ENCODE measurements at places on chromosomes 2 and 18.

DNA sequence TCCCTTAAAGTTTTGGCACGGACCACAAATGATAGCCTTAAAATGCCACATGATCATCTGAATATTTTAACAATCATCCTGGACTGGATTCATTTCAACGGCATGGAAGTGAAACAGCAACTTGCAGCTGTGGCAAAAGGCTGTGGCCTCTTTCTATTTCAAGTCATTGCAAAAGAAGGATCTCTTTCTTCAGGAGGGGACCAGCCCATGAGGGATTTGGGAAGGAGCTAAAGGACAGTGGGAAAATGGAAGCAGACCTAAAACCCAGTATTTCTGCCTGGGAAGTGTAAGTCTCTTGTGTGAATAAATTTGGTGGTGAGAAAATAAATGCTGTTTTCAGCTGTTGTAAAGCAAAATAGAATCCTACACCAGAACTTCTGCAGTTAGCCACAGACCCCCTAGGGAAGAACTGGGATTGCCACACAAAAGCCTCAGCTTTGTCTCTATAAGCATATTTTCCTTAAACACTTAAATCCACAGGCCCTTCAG is 107.3 kb upstream of the ZFP36L2 start:
- DNase-seq, result no peak

DNA sequence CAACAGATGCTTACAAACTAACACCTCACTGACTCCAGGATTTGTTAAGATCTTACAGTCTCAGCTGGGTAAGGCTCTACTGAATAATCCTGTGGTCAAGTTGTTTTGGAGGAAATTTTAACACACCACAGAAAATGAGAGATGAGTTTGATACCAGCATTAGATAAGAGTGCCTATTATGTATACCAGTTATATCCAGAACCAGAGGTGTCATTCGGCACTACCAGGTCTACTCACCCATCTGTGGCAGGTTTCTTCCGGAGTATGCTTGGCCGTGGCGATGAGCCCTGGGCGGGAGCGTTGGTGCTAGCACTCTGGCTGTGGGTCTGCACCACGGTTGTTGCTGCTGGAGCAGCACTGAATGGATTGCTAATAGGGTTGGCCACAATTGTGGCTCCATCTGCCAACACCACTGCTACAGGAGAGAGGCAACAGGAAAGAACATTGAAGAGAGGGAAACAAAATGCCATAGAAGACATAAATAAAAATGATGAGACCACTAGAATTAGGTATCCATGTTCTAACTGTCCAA is 41.2 kb downstream of the SAP130 start:
- DNase-seq, result no peak

DNA sequence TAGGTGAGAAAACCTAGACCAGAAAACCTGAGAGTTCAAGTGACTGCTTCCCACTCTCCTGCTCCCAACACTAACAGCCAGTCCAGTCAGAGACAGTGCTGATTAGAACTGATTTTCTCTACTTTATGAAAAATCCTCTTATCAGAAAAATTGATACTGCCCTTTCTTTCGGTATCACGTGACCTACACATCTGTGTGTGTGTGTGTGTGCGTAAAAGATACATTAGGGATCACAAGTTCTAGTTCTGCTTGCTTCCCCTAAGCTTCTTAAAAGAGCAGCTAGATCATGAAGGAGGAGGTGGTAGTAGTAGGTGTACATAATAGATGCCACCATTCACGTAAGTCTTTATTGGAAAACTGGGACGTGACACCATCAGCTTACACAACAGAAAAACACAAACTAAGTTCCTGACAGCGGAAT is 1.5 kb downstream of the ARL5A start:
- DNase-seq, result no peak

GRCh38 chr18:54382076-54382475 is 24.4 kb downstream of the C18orf54 start:
- no peak for DNase-seq

DNA sequence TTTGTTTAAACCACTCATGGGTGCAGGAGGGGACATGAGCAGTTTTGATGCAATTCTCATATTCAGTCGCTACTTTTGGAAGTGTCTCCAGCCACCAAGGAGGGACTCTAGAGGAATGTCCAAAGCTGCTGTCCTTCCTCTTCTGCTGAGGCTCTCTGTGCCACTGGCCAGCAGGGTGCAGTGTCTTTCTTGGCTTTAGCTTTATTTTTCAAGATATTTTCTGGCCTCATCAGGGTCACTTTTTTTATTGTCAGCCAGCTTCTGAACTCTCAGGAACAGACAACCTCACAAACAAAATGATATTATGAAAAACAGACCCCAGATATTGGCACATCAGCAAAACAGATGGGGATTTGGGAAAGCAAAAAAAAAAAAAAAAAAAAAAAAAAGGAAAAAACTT is 289.3 kb upstream of the ZSWIM2 start:
- DNase-seq, result no peak

DNA sequence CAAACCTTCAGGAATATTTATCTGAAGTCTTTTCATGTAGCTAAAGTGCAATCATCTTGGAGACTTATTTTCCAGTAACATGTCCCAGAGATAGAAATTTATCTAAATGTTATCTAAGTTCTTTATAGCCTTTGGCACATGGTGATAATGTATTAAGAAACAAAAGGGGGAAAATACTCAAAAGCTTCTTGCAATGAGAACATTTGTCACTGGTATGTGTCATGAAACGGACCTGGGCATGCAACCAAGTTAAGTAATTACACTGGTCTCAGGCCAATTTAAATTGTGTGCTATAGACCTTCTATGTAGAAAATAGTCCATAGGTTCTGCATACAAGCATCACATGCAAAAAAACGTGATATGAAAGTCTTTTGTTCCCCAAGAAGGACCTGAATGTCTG is 136.2 kb downstream of the SLC8A1 start:
- no peak for DNase-seq

GRCh38 chr2:202508686-202509085 is 126.1 kb upstream of the FAM117B start:
- no peak for DNase-seq

- no peak for DNase-seq
These were observed 133.5 kb downstream of the LAMA3 start for GRCh38 chr18:23822590-23823385.

DNA sequence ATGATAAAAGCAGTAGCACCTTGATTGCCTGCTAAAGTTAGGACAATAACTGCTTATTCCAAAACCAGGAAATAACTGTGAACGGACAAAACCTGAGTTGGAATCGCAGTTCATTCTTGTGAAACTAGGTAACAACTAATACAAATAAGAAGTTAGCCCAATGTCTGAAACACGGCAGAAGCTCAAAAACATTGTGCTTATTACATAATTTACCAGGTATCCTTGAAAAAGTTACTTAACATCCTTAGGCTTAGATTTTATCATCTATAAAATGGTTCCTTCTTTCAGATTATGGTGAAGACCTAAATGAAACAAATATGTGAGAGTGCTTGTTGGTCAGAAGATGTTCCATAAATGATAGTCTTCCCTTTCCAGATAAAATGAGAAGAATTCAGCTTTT is 32.4 kb downstream of the RTN4 start:
- DNase-seq, result no peak
